HL-60 (cell line): ENCODE measurements at places on chromosomes 16 and 17.

- no peak for DNase-seq
Observed at GRCh38 chr17:40135817-40136216, 4.5 kb upstream of the CASC3 start.

DNA sequence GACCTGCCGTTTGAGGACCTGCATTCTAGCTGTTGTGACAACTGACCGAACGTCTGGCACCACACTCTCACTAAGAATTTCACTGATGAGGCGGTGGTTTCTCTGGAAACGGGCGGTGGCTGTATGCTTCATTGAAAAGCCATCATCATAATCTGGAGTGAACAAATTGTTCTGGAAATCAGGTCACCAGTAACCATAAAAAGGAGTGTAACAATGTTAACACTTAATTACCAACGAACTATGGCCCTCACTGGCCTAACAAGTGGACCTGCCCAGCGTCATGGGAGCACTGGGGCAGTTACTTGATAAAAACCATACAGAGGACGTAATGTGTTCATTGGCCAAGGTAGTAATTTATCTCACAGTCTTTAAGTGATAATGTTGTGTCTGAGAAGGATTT is 15.4 kb downstream of the SMARCE1 start:
- DNase-seq: no peak

DNA sequence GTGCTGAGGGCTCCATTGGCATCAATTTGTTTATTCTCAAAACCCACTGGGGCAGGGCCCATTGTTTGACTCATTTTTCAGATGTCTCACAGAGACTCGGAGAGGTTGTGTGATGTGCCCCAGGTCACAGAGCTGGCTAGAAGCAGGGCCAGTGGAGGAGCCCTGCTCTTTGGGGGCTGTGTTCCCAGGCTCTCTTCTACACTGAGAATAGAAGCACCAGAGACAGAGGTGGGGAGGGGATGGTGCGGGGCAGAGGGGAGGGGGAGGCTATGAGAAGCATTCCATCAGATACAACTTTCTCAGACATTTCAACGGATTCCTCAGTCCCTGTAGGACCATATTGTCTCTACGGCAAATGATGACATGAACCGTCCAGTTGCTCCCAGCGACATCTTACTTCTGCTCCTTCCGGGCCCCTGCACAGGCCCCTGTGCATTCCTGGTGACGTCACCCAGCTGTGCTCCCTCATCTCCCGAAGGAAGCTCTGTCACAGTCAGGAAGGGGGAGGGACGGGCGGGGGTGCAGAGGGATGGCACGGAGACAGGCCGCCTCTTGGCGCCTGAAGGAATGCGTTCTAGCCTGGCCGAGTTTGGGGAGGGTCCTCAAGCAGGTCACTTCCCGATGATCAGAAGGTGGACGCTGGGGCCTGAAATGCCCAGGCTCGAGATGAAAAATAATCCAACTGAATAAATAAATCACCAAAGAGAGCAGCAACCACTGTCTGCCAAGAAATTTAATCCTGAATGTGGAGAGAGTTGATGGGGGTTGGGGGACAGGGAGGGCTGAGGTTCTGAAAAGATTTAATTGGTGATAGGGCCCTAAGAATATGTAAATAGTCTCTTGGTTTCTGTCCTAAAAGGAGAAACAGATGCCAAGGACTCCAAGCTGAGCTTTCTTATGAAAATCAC is 114.1 kb downstream of the NOG start:
- DNase-seq: no peak

GRCh38 chr17:51261024-51261963 is 948 bp downstream of the UTP18 start:
- peak; percentile 60 for DNase-seq

- no peak for DNase-seq
Observed at GRCh38 chr16:27792486-27793248, 242.7 kb downstream of the KATNIP start.

GRCh38 chr16:1333149-1333812 is at the start of gene BAIAP3:
Gene BAIAP3 (plus strand): TSS chr16:1333645. CDS start chr16:1338550, 4,905 bp downstream.
- no peak for DNase-seq

- no peak for DNase-seq
Observed at GRCh38 chr16:51549836-51550235, 398.8 kb upstream of the SALL1 start.

DNA sequence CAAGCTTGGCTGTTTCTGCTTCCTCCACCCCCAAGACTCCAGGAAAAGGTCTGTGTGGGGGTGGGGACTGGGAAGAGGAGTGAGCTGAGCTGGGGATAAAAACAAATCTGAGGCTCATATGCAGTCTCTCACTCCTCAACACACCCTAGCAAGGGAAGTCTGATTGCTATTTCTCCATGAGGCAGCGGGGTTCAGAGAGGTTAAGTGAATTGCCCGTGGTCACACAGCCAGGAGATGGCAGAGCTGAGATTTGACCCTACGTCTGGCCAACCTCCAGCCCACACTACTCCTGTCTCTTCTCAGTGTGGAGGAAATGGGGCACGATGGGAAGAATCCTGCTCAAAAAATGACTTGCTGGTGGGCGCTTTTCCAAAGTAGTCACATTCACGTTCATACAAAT is 4.8 kb upstream of the ABCC3 start:
- DNase-seq: no peak

DNA sequence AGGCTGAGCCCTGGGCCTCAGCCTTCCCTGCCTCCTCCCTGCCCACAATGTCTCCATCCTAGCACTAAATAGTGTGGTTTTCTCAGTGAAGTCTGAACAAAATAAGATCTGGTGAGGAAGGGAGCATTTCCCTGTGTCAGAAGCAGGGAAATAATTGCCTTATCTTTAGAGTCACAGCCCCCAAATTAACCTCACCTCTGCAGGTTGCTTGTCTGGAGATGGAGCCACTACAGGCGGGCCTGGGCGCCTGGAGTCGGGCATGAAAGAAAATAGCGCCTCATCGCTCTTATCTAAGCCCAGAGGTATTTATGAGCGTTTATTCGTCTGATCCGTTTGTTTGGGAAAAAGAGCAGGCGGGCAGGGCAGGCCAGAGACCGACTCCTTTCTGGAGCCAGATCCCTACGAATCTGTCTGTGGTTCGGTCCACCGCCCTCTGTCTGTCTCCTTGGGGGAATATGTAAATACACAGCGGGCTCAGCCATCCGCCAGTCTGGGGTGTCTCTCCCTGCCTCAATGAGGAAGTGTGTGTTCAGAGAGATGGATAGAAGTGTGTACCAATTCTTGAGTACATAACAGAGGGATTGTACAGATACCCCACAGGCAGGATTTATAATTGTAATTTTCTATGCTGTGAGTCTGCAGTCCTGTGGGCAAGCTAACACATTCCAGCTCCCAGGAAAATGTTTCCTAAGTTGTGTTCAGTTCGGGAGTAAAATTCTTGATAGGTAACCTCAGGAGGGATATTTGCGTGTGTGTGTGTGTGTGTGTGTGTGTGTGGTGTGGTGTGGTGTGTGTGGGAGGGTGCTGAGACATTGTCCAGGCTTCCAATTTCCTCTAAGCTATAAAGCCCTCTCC is 4.3 kb downstream of the HOXB6 start:
- no peak for DNase-seq

- DNase-seq: no peak
Observed at GRCh38 chr16:57619133-57619605, 9.3 kb upstream of the ADGRG1 start.

- no peak for DNase-seq
Observed at GRCh38 chr16:57305159-57305811, 20.8 kb upstream of the PLLP start.

DNA sequence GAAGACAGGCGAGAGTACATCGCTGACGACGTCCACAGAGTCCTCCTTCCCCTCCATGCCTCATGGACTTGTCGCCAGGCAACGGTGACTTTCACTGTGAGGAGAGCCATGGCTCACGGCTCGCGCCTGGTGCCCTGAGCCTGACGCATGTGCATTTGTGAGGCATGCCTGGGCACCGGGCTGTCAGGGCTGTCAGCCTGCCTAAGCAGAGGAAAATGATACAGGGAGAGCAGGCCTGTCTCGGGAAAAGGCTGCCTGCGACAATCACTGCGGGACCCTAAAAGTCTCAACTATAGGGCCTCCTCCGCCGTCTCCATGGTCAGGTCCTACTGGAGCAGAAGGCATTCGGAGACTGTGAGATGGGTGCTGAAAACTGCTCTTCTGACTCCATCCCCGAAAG is 135.5 kb upstream of the WSB1 start:
- no peak for DNase-seq

GRCh38 chr17:1147664-1148063 is 32.1 kb downstream of the ABR start:
- no peak for DNase-seq

GRCh38 chr16:21078563-21078962 is 72.1 kb downstream of the DNAH3 start:
- no peak for DNase-seq

DNA sequence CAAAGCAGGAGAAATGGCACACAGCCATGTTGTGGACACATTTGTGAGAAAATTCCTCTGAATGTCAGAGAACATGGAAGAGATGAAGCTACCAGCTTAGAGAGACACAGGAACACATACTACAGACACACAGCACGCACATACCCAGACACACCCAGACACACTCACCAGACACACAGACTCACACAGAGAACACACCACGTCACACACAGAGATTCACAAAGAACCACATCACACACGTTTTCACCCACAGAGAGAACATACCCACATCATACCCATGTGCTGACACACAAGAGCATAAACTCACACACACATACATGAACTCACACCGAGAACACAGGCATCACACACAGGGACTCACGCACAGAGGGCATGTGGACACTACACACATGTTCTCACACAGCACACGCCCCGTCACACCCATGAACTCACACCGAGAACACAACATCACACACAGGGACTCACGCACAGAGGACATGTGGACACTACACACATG is 124.9 kb downstream of the METRNL start:
- DNase-seq: no peak

- no peak for DNase-seq
Observed at GRCh38 chr16:75402821-75403475, 30.4 kb downstream of the CFDP1 start.

- DNase-seq: no peak
Observed at GRCh38 chr16:8887952-8888560, 5.9 kb downstream of the LITAFD start.

GRCh38 chr17:73340093-73340596 is 28.3 kb upstream of the CDC42EP4 start:
- DNase-seq: peak; percentile 56

DNA sequence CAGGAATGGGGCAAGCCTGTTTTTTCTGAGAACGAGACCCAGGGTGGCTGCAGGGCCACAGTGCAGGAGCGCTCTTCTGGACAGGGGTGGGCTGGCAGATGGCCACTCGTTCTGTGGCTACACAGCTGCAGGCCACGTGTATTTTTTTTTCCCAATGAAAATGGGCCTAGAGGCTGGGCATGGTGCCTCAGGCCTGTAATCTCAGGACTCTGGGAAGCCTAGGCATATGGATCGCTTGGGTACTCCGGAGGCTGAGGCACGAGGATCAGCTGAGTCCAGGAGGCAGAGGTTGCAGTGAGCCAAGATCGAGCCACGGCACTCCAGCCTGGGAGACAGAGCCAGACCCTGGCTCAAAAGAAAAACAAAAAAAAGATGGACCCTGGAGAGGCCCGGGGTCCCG is 6.8 kb downstream of the UNKL start:
- no peak for DNase-seq

DNA sequence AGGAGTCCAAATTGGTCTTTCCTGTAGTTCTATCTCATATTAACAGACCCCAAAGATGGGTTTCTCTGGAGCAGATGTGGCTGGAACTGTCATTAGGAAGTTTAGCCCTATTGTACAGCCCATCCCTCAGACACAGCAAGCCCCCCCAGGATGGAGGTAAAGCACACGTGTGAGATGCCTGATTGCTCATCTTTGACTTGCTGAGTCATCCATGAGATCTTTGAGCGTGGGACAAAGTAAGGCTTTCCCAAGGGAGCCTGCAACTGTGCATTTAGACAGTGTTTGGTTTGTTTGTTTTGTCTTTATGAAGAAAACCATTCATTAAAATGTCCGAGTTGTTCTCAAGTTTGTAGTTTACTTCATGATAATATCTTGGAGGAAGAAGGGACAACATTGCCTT is 145.3 kb upstream of the CDH13 start:
- DNase-seq: no peak

DNA sequence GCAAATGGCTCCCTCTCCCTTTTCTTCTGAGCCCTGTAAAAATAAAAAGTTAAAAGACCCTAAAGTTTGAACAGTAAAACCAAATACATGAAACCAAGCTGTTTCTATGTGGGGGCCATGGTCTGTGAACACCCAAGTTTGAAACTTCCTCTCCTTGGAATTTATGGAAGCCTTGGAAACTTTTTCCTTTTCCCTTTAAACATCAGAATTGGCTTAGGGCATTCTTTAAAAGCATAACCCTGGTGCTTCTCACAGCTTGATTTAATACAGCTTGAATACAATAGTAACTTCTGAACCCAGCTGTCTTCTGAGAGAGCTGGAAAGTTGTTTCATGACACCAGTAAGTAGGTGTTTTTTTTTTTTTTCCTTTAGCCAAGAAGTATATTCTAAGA is 26.5 kb downstream of the NKD1 start:
- DNase-seq: no peak

DNA sequence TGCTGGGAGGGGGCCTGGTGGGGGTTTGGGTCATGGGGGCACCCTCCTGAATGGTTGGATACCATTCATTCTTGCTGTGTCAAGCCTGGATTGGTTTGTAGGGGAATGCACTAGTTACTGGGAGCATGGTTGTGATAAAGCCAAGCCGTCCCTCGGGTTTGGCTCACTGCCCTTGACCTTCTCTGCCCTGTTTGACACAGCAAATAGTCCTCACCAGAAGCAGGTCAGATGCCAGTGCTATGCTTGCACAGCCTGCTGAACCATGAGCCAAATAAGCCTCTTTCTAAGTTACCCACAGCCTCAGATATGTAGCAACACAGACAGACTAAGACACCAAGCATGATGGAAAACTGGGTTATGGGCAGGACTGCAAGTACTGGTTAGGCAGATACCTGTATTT is 14.6 kb downstream of the ZNF778 start:
- DNase-seq: no peak

DNA sequence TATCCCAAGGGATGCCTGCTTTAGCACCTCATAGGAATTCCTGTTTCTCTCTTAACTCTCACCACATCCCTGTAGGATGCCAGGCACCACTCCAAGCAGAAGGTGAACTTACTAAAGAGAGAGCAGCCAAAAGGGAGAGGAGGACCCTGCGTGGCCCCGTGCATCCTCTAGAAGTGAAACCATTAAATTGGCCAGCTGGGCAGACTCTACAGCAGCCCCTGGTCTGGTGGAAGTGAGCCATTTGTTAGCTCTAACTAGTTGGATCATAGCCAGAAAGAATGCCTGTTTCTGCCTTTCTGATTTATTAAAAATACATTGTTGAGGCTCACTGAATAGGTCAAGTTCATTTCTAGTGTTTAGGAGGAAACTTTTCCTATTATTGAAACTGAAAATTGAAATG is 22.3 kb downstream of the TMEM11 start:
- no peak for DNase-seq

- no peak for DNase-seq
Observed at GRCh38 chr17:29905879-29906167, 24.2 kb downstream of the SSH2 start.
